ENCODE measurements at places on chromosomes 12 and 14. TPM values are rescaled to one million over a fixed set of nuclear protein-coding genes. Genes with fewer than 3 reads are reported as not detected.

Gene PPFIA2
- total RNA-seq, result 0.39 TPM

Gene MAP1LC3B2
- 1.5 TPM for total RNA-seq

Gene ESR2
- 0.11 TPM for total RNA-seq

Gene CRIP2
- total RNA-seq, result 7.2 TPM

Gene WNK1
- total RNA-seq, result 117 TPM

Gene KRT1
- not detected for total RNA-seq

Gene TRIM9
- total RNA-seq, result 0.98 TPM

Gene HOXC6
- not detected for total RNA-seq

Gene HPD
- 0.22 TPM for total RNA-seq

Gene TSPAN11
- total RNA-seq, result 4.4 TPM

Gene TC2N
- 16.2 TPM for total RNA-seq

DNA sequence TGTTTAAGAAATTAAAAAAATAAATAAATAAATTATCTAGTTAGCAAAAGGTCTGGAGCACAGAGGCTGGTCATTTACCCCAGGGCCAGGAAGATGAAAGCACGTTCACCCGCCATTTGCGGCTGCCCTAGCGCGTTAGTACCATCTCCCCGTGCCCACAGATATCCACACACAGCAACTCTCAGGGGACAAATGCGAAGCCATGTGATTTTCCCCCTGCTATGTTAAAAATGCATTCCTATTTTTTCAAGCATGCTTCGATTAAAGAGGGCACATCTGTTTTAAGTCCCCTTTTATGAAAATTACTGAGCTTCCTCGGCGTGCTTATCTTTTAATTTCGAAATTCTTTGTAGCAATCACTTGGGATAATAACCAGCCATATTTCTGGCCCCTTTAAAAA lies 56.9 kb upstream of the PIWIL1 start:
- H3K27ac ChIP-seq, result no peak overlapping the region
- H3K36me3 ChIP-seq, result peaks cover 11% of the 10 kb centered on the region
- no peak for DNase-seq
- no peaks in the 10 kb centered on the region for H3K4me1 ChIP-seq
- H3K4me3 ChIP-seq, result no peak overlapping the region
- 0 out of 2 replicates have a peak, but pooled peaks cover 2% of the 10 kb centered on the region for H3K27me3 ChIP-seq

DNA sequence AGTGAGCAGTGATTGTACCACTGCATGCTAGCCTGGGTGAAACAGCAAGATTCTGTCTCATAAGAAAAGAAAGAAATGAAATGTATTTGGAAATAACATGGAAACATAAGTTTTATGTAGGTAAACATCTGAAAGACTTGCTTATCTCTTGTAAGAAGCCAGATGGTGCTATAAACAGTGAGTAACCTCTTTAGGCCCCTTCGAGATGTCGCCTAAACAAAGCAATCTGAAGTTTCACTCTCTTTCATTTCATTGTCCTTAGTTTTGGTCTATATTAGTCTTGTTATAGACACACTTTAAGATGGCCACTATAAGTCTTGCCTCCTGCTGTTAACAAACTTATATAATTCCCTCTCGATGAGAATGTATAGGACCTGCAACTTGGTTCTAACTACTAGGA lies 472.6 kb upstream of the ATP2B1 start:
- H3K27ac ChIP-seq, result no peak overlapping the region
- H3K4me1 ChIP-seq, result no peaks in the 10 kb centered on the region
- H3K27me3 ChIP-seq, result no peaks in the 10 kb centered on the region
- no peak for DNase-seq
- peaks cover 4% of the 10 kb centered on the region for H3K36me3 ChIP-seq
- no peak overlapping the region for H3K4me3 ChIP-seq

DNA sequence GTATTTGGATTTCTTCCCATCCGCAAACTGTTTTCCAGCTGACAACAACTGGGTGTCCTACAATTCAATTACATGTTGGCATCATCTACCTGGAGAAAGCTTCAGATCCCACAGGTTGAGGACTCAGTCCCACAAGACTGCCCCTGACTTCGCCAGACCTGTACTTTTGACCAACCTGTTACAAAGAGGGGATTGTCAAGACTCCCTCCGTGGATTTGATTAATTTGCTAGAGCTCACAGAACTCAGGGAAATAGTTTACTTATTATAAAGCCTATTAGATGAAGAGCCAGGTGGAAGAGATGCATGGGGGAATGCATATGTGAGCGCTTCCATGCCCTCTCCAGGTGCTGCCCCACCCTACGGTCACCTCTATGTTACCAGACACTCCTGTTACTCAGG lies 14.6 kb downstream of the RESF1 start:
- no peak overlapping the region for H3K27ac ChIP-seq
- no peak overlapping the region for H3K4me3 ChIP-seq
- DNase-seq, result no peak

GRCh38 chr12:27429606-27430005 lies 16.9 kb upstream of the SMCO2 start:
- no peak overlapping the region for H3K27ac ChIP-seq
- H3K36me3 ChIP-seq, result no peaks in the 10 kb centered on the region
- no peak for DNase-seq
- no peak overlapping the region for H3K4me3 ChIP-seq

DNA sequence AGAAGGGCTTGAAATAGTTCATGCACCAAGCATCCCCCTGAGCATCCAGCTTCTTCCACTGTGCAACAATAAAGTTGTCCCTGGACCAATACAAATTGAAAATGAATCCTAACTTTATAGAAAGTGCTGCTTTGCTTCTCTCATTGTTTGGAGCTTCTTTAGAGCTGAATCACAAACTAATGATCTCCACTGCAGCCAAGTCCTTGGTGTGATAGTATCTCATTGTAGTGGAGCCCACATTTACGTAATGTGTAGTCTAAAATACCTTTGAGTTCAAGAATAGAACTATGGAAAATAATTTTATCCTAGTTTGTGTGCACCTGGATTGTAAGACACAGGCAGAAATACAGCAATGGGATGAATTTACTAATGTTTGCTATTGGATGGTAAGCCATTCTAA lies 319.9 kb downstream of the EGLN3 start:
- H3K4me3 ChIP-seq, result no peak overlapping the region
- no peaks in the 10 kb centered on the region for H3K36me3 ChIP-seq
- H3K4me1 ChIP-seq, result no peaks in the 10 kb centered on the region
- no peak overlapping the region for H3K27ac ChIP-seq

DNA sequence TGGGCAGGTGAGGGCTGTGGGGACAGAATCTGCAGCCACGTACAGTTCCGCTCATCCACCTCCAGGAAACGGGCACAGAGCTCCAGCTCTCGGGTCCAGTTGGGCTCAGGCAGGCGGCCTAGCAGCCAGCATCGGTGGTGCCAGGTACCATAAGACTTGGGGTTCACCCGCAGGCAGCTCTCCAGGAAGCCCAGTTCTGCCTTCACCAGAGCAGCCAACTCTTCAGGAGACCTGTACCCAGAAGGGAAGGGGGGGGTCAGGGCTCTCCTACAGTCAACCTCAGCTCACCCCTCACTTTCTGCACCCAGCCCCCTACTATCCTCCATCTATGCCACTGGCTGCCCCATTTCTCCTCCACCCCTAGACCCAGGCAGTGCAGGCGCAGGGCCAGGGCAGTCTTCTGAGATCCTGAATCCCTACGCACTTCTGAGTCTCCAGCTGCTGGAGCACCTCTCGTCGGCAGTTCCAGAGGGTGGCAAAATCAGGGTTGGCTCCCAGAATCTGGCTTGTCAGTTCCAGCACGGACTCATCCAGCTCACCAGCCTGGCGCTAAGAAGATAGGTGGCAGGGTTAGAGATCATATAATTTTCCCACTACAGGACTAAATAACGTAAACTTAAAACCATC lies 1.4 kb downstream of the RABGGTA start:
- no peaks in the 10 kb centered on the region for H3K4me1 ChIP-seq
- no peak overlapping the region for H3K27ac ChIP-seq
- no peaks in the 10 kb centered on the region for H3K27me3 ChIP-seq
- DNase-seq, result no peak
- peak overlapping the region; percentile 86 for H3K4me3 ChIP-seq
- peaks cover 3% of the 10 kb centered on the region for H3K36me3 ChIP-seq

- H3K27ac ChIP-seq, result no peak overlapping the region
- no peaks in the 10 kb centered on the region for H3K27me3 ChIP-seq
- H3K36me3 ChIP-seq, result peaks cover 14% of the 10 kb centered on the region
- H3K4me3 ChIP-seq, result no peak overlapping the region
- no peak for DNase-seq
These were observed 258.6 kb downstream of the MSRB3 start for GRCh38 chr12:65536876-65537681.

DNA sequence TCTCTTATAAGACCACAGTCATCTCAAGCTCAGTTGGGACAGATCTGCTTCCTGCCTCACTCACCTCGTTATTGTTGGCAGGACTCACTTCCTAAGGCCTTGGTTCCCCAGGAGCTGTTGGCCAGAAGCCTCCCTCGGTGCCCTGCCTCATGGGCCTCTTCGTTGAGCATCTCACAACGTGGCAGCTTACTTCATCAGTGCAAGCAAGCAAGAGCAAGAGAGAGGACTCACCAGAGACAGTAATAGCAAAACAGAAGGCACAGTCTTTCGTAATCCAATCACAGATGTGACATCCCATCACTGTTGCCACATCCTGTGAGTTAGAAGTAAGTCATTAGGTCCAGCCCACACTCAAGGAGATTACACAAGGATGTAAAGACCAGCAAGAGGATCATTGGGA lies 5.1 kb upstream of the NUMB start:
- no peaks in the 10 kb centered on the region for H3K27me3 ChIP-seq
- H3K27ac ChIP-seq, result no peak overlapping the region
- H3K4me1 ChIP-seq, result no peaks in the 10 kb centered on the region
- no peak for DNase-seq
- H3K4me3 ChIP-seq, result no peak overlapping the region

- peaks cover 23% of the 10 kb centered on the region for H3K36me3 ChIP-seq
- no peaks in the 10 kb centered on the region for H3K27me3 ChIP-seq
- H3K4me3 ChIP-seq, result no peak overlapping the region
- DNase-seq, result no peak
These were observed 17.4 kb downstream of the KCNMB4 start for GRCh38 chr12:70383484-70383883.

GRCh38 chr12:79547044-79547734 lies 143.6 kb downstream of the PAWR start:
- peak overlapping the region; percentile 15 for H3K4me3 ChIP-seq
- DNase-seq, result peak; percentile 93
- H3K36me3 ChIP-seq, result peaks cover 7% of the 10 kb centered on the region
- peaks cover 10% of the 10 kb centered on the region for H3K4me1 ChIP-seq
- H3K27ac ChIP-seq, result peak overlapping the region; percentile 99

- H3K4me1 ChIP-seq, result no peaks in the 10 kb centered on the region
- no peaks in the 10 kb centered on the region for H3K27me3 ChIP-seq
- H3K36me3 ChIP-seq, result no peaks in the 10 kb centered on the region
- peak; percentile 27 for DNase-seq
- no peak overlapping the region for H3K27ac ChIP-seq
- H3K4me3 ChIP-seq, result peak overlapping the region; percentile 89
These were observed 659 bp downstream of the TRAFD1 start for GRCh38 chr12:112126000-112126438.

DNA sequence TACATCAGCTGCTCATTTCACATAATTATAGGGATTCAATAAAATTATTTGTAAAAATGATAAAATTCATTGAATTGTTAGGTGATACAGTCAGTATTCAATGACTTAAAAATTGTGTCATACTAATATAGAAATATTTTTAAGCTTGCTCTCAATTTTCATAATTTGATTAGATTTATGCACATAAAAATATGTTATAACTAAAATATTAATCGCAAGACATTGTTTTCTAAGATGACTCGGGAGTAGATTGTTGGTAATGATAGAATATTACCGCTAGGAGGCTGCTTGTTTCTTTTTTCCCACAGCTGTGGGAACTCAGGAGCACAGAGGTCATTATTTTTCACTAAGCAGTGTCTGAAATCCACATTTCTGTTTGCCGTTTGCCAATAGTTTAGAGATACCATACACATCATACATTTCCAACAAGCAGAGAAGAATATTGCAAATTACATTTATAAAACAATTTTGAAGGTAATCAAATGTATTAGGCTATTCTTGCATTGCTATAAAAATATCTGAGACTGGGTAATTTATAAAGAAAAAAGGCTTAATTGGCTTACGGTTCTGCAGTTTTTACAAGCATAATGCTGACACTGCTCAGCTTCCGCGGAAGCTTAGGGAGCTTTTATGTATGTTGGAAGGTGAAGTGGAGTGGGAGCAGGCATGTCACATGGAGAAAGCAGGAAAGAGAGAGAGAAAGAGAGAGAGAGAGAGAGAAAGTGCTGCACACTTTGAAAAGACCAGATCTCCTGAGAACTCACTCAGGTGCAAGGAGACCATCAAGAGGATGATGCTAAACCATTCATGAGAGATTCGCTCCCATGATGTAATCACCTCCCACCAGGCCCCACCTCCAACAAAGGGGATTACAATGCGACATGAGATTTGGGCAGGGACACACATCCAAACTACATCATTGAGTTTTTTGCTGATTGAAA lies 9.2 kb downstream of the CD69 start:
- DNase-seq, result no peak
- no peaks in the 10 kb centered on the region for H3K36me3 ChIP-seq
- H3K4me3 ChIP-seq, result no peak overlapping the region

- H3K4me1 ChIP-seq, result 0 out of 2 replicates have a peak, but pooled peaks cover 5% of the 10 kb centered on the region
- H3K27me3 ChIP-seq, result no peaks in the 10 kb centered on the region
- peak; percentile 59 for DNase-seq
- no peak overlapping the region for H3K4me3 ChIP-seq
These were observed 28.8 kb downstream of the CLMN start for GRCh38 chr14:95290871-95291431.

DNA sequence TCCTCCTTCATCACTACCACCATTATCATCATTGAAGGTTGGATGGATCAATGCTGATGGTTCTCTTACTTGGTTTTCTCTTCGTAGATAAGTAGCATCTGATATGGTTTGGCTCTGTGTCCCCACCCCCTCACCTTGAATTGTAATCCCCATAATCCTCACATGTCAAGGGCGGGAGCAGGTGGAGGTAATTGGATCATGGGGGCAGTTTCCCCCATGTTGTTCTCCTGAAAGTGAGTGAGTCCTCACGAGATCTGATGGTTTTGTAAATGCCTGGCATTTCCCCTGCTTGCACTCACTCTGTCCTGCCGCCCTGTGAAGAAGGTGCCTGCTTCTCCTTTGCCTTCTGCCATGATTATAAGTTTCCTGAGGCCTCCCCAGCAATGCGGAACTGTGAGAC lies 172.4 kb upstream of the PWP1 start:
- no peak for DNase-seq
- H3K4me1 ChIP-seq, result peaks cover 4% of the 10 kb centered on the region
- H3K4me3 ChIP-seq, result no peak overlapping the region
- H3K27me3 ChIP-seq, result no peaks in the 10 kb centered on the region
- no peaks in the 10 kb centered on the region for H3K36me3 ChIP-seq
- H3K27ac ChIP-seq, result no peak overlapping the region

DNA sequence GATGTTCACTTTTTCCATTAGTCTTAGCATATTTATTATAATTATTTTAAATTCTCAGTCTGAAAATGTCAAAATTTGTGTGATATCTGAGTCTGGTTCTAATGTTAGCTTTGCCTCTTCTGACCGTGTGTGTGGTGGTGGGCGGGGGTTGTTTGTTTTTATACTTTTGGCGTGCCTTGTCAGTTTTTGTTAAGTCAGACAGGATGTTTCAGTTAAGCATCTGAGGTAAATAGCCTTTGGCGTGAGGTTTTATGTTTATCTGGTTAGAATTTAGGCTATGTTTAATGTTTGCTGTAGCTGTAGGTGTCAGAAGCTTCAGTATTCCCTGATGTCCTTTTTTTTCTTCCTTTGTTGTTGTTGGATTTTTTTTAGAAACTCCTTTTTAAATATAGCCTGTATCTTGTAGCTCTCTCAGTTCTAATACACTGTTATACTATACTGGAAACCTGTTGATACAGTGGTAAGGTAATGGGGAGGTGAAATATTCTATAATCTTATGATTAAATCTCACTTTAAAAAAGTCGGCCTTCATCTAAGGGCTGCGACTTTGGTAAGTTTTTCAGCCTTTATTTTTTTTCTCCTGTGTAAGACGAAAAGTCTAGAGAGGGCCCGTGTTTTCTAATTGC lies 111.6 kb downstream of the SCAF11 start:
- no peaks in the 10 kb centered on the region for H3K4me1 ChIP-seq
- no peak overlapping the region for H3K4me3 ChIP-seq
- no peak for DNase-seq
- H3K27me3 ChIP-seq, result no peaks in the 10 kb centered on the region
